Epithelial cell of prostate (primary cell): ENCODE measurements at places on chromosomes 2 and 18.

GRCh38 chr2:44955593-44956392 lies 14.3 kb downstream of the SIX3 start:
- DNase-seq: peak; percentile 6

- DNase-seq: no peak
These were observed 66.7 kb upstream of the RMDN2 start for GRCh38 chr2:37858400-37858711.

- peak; percentile 44 for DNase-seq
These were observed 15.9 kb upstream of the RNF152 start for GRCh38 chr18:61908661-61909060.

DNA sequence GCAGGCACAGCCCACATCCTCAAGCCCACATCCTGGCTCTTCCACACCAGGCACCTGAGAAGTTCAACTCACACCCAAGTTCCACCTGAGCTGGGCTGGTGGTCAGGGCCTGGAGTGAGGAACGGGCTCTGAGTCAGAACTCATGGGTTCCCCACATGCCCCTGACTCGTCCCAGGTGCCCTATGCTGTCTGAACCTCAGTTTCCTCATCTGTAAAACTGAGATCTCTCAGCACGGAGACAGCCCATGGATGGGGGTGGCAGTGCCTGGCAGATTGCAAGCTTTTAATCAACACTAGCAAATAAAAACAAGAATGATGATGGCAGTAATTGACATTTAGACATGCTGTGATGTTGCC lies 307.8 kb downstream of the NDUFA10 start:
- no peak for DNase-seq

DNA sequence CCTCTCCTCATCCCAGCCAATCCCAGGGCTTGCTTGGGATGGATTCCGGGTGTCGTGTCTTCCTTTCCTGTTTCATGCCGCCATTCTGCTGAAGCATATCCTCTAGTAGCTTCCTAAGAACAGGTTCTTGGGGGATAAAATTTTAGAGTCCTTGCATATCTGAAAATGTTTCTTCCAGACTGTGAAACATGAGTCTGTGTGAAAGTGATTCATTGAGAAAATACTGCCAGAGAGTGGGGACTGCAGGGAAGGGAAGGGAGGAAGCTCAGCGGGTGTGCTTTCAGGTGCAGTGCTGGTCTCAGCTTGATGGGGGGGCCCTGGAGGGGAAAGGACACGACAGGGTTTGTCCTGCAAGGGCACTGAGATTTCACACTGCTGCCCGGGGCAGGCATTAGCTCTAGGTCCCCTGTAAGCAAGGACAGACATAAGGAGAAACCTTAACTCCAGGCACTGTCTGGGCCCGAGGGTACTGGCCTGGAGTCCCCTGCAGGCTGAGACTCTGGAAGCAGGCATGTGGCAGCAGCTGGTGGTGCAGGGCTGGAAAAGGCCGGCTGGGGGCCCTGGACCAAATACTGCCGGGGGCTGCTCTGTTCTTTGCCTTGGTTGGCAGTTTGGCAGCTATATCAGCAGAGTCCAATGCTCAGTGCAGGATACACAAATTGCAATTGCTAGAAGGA lies 97.6 kb upstream of the HS6ST1 start:
- no peak for DNase-seq

DNA sequence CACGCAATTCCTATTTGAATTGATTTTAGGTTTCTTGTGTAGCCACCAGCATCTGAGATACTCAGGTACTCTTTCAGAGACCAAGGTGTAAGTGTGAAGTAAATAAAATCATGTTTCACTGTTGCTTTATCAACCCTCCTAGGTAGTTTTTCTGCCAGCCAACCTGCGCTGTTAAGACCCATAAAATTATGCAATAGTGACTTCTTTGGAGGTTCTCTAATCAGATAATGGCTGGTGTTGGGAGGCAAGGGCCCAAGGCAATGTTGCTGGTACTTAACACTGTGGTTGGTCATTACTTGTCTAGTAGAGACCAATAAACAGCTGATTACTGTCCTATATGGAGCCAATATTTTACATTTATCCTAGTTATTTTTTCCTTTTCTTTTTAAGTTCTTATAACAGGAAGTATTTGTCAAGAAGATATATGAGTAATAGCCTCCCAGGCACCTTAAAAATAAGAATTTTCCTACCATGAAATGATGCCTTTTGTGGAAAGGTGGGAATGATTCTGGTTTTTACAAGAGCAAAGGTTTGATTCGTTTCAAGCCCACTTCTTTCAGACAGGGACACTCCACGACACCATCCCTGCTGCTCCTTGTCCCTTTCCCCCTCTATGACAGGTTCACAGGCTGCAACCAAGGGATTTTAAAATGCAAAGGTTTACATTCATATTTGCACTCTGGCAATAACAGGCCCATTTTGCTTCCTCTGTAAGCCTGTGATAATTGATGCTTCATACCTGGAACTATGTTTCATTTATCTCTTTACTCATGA lies 259.3 kb downstream of the MEIS1 start:
- DNase-seq: no peak

- DNase-seq: no peak
These were observed 60.6 kb downstream of the BCL2 start for GRCh38 chr18:63258749-63259566.

GRCh38 chr2:18625563-18625962 lies 36.2 kb upstream of the NT5C1B start:
- no peak for DNase-seq

- no peak for DNase-seq
These were observed 81.5 kb downstream of the CHRNA1 start for GRCh38 chr2:174682578-174683391.

DNA sequence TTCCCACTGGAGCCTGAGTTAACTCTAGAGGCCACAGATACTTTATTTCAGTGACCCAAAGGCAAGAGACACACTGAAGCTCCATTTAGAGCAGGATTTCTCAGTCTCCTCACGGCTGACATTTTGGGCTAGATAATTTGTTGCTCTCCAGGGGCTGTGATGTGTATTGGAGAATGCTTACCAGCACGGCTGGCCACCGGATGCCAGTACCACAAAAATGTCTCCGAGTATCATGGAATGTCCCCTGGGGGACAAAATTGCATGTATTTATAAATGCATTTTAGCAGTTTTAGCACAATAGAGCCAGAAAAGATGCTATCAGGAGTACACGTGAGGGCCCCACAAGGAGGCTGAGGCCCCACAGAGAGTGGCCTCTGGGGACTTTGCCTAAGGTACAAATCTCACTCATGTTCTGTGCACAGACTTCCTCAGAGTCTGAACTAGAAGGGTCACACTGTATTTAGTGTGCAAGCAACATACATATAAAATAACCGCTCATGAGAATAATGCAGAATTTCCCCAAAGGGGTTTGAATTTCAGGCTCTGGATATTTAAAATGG lies 20.5 kb upstream of the DCC start:
- no peak for DNase-seq

DNA sequence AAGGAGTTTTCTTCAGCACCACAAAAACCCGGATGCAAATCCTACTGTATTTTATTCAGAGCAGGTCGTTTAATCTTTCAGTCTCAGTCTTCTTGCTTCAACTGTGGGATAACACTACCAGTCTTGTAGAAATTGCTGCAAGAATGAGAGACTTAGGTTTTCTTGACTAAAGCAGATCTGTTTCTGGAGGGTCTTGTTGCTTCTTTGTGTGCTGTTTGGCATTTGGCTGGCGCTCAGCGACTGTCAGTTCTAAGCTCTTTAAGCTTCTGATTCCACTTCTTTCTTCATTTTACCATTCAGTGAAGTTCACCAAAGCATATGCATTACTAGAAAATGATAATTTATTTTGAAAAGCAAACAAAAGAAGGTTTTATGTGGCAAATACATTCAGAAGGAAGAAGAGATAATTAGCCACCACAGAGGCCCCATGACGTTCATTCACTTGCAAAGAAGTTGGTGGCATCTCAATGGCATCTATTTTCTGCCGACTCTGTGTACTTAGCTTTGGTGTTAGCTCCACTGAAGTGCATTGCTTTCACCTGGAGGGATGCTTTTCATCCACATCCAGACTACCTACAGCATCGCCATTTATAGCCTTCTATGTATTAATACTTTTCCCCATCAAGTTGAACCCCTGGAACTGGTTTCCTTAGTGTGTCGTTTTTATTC lies 53.7 kb downstream of the TRIB2 start:
- no peak for DNase-seq
